ENCODE measurements at places on chromosomes 4 and X.

DNA sequence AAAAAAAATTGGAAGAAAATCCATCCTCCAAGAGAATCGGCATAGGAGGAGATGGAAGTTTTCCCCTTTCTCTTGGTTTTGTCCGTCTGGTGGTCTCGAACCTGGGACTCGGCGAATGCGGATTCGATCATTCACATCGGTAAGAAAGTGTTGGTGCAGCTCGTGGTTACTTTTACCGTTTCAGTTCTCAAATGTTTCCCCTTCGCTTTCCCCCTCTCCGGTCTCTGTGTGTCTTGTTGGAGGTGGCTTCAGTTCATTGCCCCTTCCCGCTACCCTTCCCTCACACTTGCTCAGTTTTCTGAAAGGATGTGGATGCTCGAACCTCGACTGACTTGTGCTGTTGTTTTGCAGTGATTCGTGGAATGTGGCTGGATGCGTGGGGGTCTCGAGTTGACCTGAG is 840 bp downstream of the GRID2 start:
- DNase-seq, result peak; percentile 52

DNA sequence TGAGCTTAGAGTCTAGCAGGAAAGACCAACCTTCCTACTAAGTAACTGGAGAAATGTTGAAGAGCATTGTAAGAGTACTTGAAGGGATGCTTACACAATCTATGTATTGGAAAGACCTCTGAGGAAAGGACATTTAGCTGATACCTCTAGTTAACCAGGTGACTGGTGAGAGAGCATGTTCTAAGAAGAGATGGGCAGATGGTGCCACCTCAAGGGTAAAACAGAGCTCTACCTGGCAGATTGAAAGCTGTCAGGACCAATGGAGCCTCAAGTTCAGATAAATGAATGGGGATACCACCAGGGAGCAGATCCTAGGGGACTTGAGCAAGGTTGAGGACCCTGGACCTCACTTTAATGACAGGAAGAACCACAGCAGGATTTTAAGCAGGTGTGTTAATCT is 196.4 kb downstream of the QDPR start:
- DNase-seq, result no peak

DNA sequence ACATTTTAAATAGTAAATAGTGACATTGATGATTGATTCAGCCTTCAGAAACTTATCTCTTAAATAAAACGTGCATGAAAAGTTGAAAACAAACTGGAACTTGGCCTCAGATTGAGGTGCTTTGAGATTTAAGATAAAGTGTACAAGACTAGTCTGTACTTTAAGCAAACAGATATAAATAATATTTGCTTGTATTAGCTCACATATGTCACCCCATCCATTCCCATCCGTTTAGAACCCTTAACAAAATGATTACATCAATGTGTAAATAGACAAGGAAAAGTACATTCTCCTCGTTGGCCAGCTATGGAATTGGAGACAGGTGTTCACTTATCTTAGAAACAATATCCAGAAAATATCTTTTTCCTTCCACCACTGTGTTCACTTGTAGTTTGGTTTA is 130.8 kb downstream of the BANK1 start:
- DNase-seq, result no peak

GRCh38 chrX:124829930-124830329 is 483.6 kb downstream of the SH2D1A start:
- no peak for DNase-seq

GRCh38 chr4:125104616-125105015 is 210.1 kb upstream of the FAT4 start:
- DNase-seq, result no peak

DNA sequence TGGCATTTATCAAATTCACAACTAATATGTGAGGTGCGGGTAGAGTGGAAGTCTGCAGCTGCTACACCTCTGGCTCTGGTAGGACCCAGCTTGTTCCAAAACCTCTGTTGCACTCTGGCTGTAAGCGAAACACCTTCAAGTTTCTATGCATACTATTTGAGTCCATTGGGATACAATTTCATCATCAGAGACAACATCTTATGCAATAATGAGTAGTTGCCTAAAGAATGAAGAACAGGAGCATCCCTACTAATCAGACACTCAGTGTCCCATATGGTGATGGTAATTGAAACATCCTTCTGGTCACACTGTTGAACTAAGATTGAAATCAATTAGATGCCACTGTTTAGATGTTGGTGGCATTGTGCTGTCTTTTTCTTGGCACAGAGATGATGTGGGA is 178.4 kb downstream of the MGST2 start:
- no peak for DNase-seq

GRCh38 chr4:74840936-74841509 is 46.7 kb upstream of the BTC start:
- DNase-seq, result no peak

DNA sequence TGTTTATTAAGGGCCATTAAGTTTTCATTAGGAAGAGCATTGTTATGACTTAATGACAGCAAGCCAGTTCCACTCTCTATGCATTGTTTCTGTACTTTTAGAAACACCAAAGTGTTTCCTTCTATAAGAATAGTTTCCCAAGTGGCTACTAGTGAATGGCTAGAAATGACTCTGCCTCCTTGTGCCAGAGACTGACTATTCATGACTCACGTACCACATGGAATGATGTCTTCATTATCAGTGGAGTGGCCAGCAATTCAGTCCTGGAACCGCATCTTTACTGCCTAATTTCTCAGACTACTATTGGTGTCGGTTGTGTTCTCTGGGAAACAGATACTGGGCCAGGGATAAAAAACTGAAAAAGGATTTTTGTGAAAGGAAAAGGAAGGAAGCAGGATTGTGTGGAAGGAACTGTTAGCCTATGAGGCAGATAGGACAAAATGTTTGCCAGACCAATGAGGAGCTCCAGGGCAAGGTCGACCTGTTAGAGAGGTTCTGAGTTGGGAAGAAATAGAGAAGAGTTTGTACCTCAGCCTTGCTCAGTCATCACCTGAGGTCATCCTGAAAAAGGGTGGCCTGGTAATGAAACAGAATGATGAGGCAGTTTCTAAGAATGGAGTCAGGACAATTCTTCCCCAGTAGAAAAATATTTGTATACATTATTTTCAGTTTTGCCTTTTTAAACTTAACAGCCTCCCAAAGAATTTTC is 218.6 kb downstream of the SPCS3 start:
- no peak for DNase-seq

- no peak for DNase-seq
Measured at GRCh38 chrX:136214551-136214950, 36.6 kb downstream of the MAP7D3 start.

DNA sequence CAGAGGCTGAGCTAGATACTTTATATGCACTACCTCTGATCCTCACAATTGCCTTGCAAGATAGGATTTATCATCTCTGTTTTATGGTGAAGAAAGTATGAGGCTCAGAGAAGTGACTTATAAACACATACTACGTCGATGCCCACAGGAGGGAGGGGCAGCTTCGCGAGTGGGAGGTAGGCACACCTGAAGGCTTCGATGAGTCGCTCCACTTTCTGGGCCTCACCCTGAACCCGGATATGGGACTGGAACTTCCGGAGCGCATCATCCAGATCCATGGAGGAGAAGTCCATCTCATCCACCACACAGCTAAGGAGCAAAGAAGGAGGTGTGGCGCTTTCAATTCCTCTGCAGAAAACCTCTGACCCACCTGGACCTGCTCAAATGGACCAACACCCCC is 22.9 kb upstream of the KDM5C start:
- DNase-seq, result no peak

GRCh38 chrX:68923147-68923546 is 94.3 kb downstream of the EFNB1 start:
- no peak for DNase-seq

GRCh38 chrX:145609951-145610511 is 207.6 kb upstream of the SLITRK2 start:
- no peak for DNase-seq

DNA sequence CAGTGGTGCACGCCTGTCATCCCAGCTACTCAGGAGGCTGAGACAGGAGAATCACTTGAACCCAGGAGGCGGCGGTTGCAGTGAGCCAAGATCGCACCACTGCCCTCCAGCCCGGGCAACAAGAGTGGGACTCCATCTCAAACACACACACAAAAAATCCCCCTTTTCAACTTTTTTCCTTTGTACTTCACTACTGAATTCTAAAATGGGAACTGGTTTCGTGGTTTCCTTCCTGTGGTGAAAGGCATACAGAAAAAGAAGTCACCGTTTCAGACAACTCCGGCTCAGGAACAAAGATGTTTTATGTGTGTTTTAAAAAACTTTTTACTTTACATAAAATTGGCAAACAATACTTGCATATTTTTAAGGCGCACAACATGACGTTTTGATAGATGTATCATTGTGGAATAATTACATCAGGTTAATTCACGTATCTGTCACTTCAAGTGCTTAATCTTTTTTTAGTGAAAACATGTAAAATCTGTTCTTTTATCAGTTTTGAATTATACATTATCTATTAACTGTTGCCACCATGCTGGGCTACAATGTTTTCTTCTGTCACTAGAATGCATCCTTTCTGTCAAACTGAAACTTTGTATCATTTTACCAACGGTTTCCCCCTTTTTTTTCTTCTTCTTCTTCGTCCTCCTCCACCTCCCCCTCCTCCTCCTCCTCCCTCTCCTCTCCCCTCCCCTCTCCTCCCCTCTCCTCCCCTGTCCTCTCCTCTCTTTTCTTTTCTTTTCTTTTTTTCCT is 186.0 kb downstream of the CRLF2 start:
- DNase-seq, result no peak

- DNase-seq, result no peak
Measured at GRCh38 chr4:168188754-168189153, 96.4 kb downstream of the ANXA10 start.

DNA sequence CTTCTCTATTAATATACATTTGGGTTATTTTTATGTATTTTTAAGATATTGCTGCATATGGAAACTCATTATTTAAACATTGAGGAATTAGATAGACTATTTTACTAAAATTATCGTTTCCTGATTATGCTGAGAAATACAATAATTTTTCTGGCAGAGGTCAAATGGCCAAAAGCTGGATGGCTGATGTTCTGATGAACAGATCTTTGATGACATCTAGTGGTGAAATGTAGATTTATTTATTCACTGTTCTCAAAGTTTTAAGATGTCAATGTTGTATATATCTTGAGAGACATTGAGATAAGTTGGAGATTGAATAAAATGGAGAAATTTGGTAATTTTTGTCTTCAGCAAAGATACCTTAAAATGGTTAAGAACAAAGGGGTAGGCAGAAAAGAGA is 96.2 kb downstream of the UGT8 start:
- DNase-seq, result no peak
